ENCODE measurements at places on chromosomes 1 and 21. TPM values are rescaled to one million over a fixed set of nuclear protein-coding genes. Genes with fewer than 3 reads are reported as not detected.

DNA sequence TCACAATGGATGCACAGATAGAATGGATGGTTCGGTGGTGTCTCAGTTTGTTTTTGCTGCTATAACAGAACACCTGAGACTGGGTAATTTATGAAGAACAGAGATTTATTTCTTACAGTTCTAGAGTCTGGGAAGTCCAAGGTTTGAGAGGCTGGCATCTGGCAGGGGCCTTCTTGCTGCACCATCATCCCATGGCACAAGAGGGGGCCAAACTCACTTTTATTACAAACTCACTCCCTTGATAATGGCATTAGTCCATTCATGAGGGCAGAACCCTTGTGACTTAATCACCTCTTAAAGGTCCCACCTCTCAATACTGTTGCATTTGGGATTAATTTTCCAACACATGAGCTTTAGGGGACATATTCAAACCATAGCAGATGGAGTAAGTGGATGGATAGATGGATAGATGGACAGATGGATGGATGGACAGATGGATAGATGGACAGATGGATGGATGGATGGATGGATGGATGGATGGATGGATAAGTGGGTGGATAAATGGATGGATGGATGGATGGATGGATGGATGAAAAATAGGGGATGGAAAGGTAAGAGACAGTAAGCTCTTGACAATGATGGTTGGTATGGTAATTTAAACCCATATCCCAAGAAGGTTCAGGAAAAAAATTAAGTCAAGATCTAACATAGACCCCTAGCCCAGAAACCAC lies 16.5 kb downstream of the CAMK2N1 start:
- H3K36me3 ChIP-seq = no peaks in the 10 kb centered on the region
- no peak overlapping the region for H3K27ac ChIP-seq
- no peaks in the 10 kb centered on the region for H3K4me1 ChIP-seq
- DNase-seq = no peak

The VCAM1 gene
- total RNA-seq = 0.03 TPM

The PLA2G2D gene
- not detected for total RNA-seq

DNA sequence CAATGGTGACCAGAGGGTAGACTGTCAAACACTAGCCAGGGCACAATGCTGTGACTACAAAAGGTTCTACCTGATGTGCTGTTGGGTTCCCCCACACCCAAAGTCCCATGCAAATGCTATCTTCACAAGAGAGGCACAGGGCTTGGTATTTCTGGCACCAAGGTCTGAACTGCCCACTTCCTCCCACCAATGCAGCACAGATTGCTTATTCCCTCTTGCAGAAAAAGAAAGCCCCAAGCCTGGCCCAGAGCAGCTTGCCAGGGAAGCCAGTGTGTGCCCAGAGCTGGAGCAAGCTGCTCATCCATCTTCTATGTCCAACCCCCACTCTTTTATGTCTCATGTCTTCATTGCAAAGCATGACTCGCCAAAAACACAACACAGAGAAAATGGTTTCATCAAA lies 149.4 kb upstream of the CAMK1G start:
- H3K36me3 ChIP-seq = no peaks in the 10 kb centered on the region
- DNase-seq = no peak
- no peak overlapping the region for H3K27ac ChIP-seq
- H3K4me3 ChIP-seq = no peak overlapping the region
- no peaks in the 10 kb centered on the region for H3K27me3 ChIP-seq
- H3K4me1 ChIP-seq = peaks cover 29% of the 10 kb centered on the region

The FAM72D gene
- 9.9 TPM for total RNA-seq

DNA sequence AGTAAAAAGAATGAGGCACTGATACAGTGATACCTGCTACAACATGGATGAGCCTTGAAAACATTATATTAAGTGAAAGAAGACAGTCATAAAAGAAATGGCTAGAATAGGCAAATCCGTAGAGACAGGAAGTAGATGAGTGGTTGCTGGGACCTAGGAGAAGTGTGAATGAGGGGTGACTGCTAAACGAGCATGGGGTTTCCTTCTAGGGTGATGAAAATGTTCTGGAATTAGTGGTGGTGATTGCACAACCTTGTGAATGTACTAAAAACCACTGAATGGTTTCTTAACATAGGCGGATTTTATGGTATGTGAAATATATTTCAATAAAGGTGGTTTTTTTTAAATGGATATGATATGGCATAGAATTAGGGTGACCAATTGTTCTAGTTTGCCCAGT lies 12.6 kb upstream of the SERINC2 start:
- H3K27ac ChIP-seq = no peak overlapping the region
- DNase-seq = no peak
- H3K4me1 ChIP-seq = peaks cover 8% of the 10 kb centered on the region
- H3K4me3 ChIP-seq = no peak overlapping the region
- no peaks in the 10 kb centered on the region for H3K36me3 ChIP-seq

DNA sequence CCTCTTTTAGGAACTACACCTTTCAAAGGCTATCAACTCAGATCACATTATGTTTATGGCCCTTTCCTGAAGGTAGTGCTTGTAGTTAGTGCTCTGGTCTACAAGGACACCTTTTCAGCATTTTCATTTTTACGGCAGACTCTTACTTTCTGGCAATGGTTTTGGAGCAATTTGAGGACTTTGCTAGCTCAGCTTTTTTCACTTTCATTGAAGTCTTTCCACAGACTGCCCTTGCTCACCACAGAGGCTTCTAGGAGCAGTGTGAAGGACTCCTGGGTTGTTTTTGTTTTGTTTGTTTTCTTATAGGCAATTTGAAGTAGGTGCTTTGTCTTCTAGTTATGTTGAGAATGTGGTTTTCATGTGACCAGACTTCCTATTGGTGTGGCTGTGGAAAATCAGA lies 43.1 kb downstream of the CD55 start:
- no peaks in the 10 kb centered on the region for H3K4me1 ChIP-seq
- no peak for DNase-seq
- H3K27ac ChIP-seq = no peak overlapping the region
- H3K27me3 ChIP-seq = no peaks in the 10 kb centered on the region

GRCh38 chr1:202131956-202132821 lies 9.5 kb downstream of the GPR37L1 start:
- DNase-seq = no peak
- no peak overlapping the region for H3K4me3 ChIP-seq
- H3K27ac ChIP-seq = no peak overlapping the region
- peaks cover 5% of the 10 kb centered on the region for H3K36me3 ChIP-seq
- no peaks in the 10 kb centered on the region for H3K27me3 ChIP-seq

- H3K4me3 ChIP-seq = no peak overlapping the region
- peak; percentile 37 for DNase-seq
- H3K27ac ChIP-seq = no peak overlapping the region
- H3K27me3 ChIP-seq = peaks cover 6% of the 10 kb centered on the region
These were observed 12.1 kb upstream of the LINGO4 start for GRCh38 chr1:151817353-151817730.

The TTC3 gene
- total RNA-seq = 140 TPM

The UBASH3A gene
- not detected for total RNA-seq

The CFHR3 gene
- total RNA-seq = 0.99 TPM

The FCRL4 gene
- not detected for total RNA-seq

- DNase-seq = no peak
- no peak overlapping the region for H3K4me3 ChIP-seq
- H3K27ac ChIP-seq = no peak overlapping the region
- no peaks in the 10 kb centered on the region for H3K36me3 ChIP-seq
- peaks cover 4% of the 10 kb centered on the region for H3K4me1 ChIP-seq
These were observed 436.8 kb downstream of the CAMTA1 start for GRCh38 chr1:7221826-7222694.

The TNFRSF4 gene
- total RNA-seq = 2.8 TPM

DNA sequence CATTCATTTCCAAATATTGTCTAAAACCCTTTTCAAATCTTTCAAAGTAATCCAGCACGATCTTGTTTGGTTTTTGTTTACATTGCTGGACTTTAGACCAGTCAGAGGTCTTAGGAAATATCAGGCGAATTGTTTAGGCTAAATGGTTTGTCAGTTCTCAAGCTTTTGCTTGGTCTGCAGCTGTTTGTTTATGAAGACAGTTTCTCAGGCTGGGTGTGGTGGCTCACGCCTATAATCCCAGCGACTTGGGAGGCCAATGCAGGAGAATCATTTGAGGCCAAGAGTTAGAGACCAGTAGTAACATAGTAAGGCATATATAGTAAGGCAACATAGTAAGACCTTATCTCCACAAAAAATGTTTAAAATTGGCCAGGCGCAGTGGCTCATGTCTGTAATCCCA lies 77.5 kb downstream of the DNTTIP2 start:
- no peak overlapping the region for H3K27ac ChIP-seq
- peaks cover 18% of the 10 kb centered on the region for H3K4me1 ChIP-seq
- H3K36me3 ChIP-seq = no peaks in the 10 kb centered on the region
- no peak for DNase-seq
- no peaks in the 10 kb centered on the region for H3K27me3 ChIP-seq

GRCh38 chr1:58779059-58779754 lies 4.6 kb downstream of the JUN start:
- DNase-seq = no peak
- H3K4me1 ChIP-seq = peaks cover 11% of the 10 kb centered on the region
- no peak overlapping the region for H3K4me3 ChIP-seq
- peak overlapping the region; percentile 2 for H3K27ac ChIP-seq
- H3K36me3 ChIP-seq = peaks cover 37% of the 10 kb centered on the region

The VASH2 gene
- 129 TPM for total RNA-seq

The GNAT2 gene
- 0.08 TPM for total RNA-seq

DNA sequence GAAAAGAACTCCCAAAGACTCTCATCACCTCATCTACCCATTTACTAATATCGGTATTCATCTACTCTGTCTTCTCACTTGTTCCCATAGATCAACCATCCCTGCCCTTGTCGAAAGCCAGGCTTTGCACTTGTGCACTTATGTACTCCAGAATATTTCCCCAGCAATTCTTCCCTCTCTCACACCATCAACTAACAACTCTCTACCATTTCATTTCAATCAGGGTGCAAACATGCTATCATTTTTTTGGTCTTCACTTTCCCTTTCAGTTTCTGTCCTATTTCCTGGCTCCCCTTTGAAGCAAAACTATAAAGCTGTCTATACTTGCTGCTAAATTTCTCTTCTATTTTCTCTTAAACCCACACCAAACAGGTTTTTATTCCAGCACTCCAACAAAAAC lies 6.7 kb downstream of the C1orf105 start:
- H3K27me3 ChIP-seq = no peaks in the 10 kb centered on the region
- no peak for DNase-seq
- no peak overlapping the region for H3K27ac ChIP-seq
- H3K4me3 ChIP-seq = no peak overlapping the region
- no peaks in the 10 kb centered on the region for H3K4me1 ChIP-seq
- no peaks in the 10 kb centered on the region for H3K36me3 ChIP-seq

DNA sequence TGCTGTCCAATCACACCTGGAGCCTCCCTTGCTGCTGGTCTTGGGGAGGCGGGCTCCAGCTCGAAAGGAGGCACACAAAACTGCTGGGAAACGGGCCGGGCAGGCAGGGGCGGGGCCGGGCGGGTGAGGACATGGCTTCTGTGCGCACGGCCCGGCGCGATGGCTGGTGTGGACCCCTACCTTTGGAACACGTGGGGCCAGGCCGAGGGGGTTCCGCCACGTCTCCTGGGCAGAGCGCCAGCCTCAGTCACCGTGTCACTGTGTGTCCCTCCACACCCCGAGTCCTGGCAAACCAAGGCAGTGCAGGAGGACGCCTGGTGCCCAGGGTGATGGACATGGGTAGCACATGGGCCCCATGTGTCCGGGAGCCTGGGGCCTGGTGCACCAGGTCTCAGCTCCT lies 42.0 kb upstream of the ADARB1 start:
- peaks cover 22% of the 10 kb centered on the region for H3K4me1 ChIP-seq
- H3K27ac ChIP-seq = no peak overlapping the region
- no peaks in the 10 kb centered on the region for H3K27me3 ChIP-seq
- no peak overlapping the region for H3K4me3 ChIP-seq
- no peaks in the 10 kb centered on the region for H3K36me3 ChIP-seq

DNA sequence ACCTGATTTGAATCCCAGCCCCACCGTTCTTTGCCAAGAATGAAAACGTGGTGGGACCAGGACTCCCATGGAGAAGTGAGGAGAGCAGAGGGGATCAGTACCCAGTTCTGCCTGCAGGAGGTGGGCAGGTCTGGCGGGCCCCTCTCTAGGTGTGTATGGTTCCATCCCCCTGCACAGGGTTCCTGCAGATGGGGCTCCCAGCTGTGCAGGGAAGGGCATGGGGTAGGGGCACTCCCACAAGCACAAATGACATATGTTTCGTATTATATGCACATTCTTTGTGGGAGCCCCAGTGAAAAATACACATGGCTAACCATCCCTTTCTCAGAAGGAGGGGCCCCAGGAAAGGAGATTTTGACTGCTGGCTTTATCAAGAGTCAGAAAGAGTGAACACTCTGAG lies 144.6 kb downstream of the PLPP3 start:
- no peak for DNase-seq
- no peak overlapping the region for H3K4me3 ChIP-seq
- no peak overlapping the region for H3K27ac ChIP-seq
- no peaks in the 10 kb centered on the region for H3K4me1 ChIP-seq
- 0 out of 2 replicates have a peak, but pooled peaks cover 7% of the 10 kb centered on the region for H3K27me3 ChIP-seq

GRCh38 chr1:98388441-98388840 lies 273.1 kb upstream of the SNX7 start:
- no peak overlapping the region for H3K27ac ChIP-seq
- H3K27me3 ChIP-seq = no peaks in the 10 kb centered on the region
- no peak overlapping the region for H3K4me3 ChIP-seq
- no peaks in the 10 kb centered on the region for H3K36me3 ChIP-seq

DNA sequence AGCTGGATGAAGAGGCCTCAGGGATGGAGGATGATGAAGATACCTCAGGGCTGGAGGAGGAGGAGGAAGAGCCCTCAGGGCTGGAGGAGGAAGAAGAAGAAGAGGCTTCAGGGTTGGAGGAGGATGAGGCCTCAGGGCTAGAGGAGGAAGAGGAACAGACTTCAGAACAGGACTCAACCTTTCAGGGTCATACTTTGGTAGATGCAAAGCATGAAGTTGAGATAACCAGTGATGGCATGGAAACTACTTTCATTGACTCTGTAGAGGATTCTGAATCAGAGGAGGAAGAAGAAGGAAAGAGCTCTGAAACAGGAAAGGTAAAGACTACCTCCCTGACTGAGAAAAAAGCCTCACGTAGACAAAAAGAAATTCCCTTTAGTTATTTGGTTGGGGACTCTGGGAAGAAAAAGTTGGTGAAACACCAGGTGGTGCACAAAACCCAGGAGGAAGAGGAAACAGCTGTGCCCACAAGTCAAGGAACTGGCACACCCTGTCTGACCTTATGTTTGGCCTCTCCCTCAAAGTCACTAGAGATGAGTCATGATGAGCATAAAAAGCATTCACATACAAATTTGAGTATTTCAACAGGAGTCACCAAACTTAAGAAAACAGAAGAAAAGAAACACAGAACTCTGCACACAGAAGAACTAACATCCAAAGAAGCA lies 15.4 kb downstream of the L1TD1 start:
- H3K27me3 ChIP-seq = no peaks in the 10 kb centered on the region
- H3K36me3 ChIP-seq = no peaks in the 10 kb centered on the region
- H3K4me3 ChIP-seq = no peak overlapping the region
- peak; percentile 77 for DNase-seq
- peaks cover 8% of the 10 kb centered on the region for H3K4me1 ChIP-seq
- H3K27ac ChIP-seq = peak overlapping the region; percentile 59

GRCh38 chr1:112267929-112268328 lies 128.1 kb upstream of the CTTNBP2NL start:
- H3K4me1 ChIP-seq = peaks cover 18% of the 10 kb centered on the region
- H3K4me3 ChIP-seq = no peak overlapping the region
- H3K27ac ChIP-seq = no peak overlapping the region
- H3K27me3 ChIP-seq = no peaks in the 10 kb centered on the region
- no peak for DNase-seq
- H3K36me3 ChIP-seq = no peaks in the 10 kb centered on the region

GRCh38 chr1:158391099-158391498 lies 8.2 kb downstream of the OR10T2 start:
- no peak for DNase-seq
- H3K27me3 ChIP-seq = no peaks in the 10 kb centered on the region
- no peaks in the 10 kb centered on the region for H3K4me1 ChIP-seq
- no peak overlapping the region for H3K27ac ChIP-seq
- H3K36me3 ChIP-seq = no peaks in the 10 kb centered on the region
- H3K4me3 ChIP-seq = no peak overlapping the region

The GSTM1 gene
- total RNA-seq = not detected
